ENCODE measurements at places on chromosomes 12 and 14.

DNA sequence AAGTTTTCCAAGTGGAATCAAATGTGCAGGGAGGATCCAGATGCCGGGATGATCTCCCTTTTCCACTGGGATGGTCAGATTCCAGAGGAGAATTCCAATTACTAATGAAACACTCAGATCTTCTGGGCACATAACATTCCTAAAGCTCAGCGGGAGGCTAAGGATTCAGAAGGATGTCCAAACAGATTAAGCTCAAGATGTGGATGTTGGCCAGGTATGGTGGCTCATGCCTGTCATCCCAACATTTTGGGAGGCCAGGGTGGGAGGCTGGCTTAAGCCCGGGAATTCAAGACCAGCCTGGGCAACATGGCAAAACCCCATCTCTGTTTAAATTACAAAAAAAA lies 62.0 kb upstream of the PNMA1 start:
- peak; percentile 91 for DNase-seq

- DNase-seq, result no peak
These were observed 120.0 kb downstream of the PPFIA2 start for GRCh38 chr12:81639196-81639595.

- DNase-seq, result peak; percentile 23
These were observed at the start of gene ACSS3 for GRCh38 chr12:81077686-81078441. Gene ACSS3, plus strand, starts transcription at chr12:81078079. Its CDS starts 42 bp downstream, at chr12:81078121.

- DNase-seq, result peak; percentile 5
These were observed 346.2 kb upstream of the STXBP6 start for GRCh38 chr14:25396128-25396527.

DNA sequence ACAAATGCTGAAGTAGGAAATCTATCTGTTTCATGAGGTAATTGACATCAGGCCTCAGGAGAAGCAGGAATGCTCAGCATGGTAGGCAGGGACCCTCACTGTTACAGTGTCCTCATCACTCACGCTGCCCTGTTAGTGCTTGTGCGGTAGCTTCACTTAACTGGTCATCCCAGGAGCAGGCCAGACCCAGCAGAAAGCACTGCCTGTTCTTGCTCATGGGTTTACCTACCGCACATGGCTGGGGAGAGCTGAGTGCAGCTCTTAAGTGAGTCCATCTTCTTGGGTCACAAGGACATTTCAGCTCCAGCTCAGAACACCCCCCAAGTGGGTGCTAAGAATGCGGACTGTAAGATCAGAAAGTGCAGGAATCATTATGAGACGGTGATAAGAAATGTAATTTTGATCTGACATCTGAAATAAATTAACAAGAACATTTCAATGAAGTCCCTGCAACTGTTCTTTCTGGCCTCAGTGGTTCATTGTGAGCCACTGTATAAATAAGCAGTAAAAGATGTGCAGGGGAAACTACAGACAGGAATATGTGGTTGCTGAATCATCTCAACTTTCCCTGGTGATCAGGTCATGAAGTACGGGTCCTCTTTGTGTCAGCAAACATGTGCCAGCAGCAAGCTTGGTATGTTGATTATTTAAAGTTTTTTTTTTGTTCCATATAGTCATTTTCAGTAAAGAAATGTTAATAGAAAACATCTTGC lies 757.7 kb upstream of the TMEM132C start:
- peak; percentile 96 for DNase-seq

- no peak for DNase-seq
These were observed 3.6 kb downstream of the FGD4 start for GRCh38 chr12:32402946-32403345.

- DNase-seq, result peak; percentile 91
These were observed 86.9 kb upstream of the IGF1 start for GRCh38 chr12:102567031-102567985.
